GM23248 (cell line): ENCODE measurements at places on chromosomes 2 and 18.
A peak's percentile ranks its signal among the peaks of the same experiment; 100 is the strongest.

DNA sequence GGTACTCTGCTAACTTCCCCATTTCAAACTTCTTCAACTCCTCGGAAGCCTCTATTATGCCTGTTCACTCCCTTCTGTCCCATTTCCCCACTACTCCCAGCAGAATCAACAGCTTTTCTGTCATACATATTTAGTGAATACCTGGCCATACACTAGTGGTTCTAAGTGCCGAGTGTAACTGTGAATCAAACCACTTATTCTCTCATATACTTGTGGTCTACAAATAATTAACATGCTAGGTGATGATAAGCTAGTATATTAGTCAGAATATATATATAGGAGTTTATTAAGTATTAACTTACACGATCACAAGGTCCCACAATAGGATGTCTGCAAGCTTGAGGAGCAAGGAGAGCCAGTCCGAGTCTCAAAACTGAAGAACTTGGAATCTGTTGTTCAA, 150.7 kb downstream of the CCDC102B start:
- DNase-seq = no peak

DNA sequence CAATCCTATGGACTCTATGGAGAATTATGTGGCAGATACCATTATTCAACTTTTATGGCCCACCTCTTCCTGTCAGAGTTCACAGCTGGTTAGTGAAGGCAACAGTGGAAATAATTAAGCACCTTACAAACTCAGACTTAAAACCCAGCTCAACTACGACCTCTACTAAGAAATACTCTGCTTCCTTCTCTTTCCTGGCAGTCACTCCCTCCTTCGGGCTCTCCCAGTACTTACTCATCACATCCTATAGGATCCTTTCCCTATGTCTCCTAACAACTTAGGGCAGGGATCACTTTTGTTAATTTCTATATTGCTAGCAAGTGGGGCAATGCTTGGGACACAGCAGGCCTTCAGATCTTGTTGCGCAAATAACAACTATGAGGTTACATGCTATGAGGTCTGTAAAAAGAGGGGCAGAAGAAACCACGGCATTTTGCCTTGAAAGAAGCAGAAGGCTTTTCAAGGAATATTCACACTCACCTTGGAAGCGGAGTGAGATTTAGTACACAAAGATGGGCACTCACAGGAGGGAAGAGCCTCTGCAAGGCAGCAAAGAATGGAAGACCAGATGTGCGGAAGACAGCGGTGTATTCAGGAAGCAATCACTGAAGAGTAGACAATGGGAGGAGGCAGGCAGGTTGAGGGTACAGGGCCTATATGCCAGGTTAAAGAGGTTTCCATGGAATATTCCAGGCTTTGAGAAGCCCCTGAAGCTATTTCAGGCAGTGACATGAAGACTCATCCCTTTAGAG, 2.1 kb downstream of the STK39 start:
- peak; percentile 4 for DNase-seq

- peak; percentile 76 for DNase-seq
These were observed 7.3 kb downstream of the ALPP start for GRCh38 chr2:232385660-232386489.

DNA sequence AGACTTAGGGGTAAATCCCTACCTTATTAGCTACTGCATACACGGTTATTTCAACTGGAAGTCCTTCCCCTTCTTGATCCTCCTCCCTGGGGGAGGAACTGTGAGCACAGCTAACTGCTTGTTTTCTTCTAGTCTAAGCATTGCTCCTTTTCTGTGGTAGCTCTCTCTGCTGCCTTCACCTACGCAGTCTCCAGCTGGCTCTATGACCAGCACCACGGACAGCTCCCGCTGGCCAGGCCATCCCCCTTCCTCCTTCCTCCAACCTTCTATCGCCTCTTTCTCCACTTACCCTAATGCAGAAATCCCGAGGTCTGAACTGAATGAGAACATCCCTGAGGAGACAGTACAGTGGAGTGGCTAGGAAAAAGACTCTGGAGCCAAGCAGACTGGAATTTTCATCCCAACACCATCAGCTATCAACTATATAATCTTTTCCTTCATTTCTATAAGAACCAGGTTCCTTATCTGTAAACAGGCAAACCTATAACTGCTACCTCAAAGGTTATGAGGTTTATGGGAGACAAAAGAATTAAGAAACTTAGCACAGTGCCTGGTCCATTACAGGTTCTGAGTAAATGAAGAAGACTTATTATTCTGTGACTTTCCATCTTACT, 4.7 kb upstream of the CFAP65 start:
- peak; percentile 55 for DNase-seq

GRCh38 chr2:69291721-69292120, 95.3 kb downstream of the GFPT1 start:
- DNase-seq = no peak

- DNase-seq = no peak
These were observed 718.8 kb downstream of the DPP10 start for GRCh38 chr2:115161081-115161770.

- DNase-seq = peak; percentile 42
These were observed 33.7 kb downstream of the ABI2 start for GRCh38 chr2:203361922-203362321.

- DNase-seq = no peak
These were observed 34.0 kb downstream of the KANSL3 start for GRCh38 chr2:96604104-96604503.

DNA sequence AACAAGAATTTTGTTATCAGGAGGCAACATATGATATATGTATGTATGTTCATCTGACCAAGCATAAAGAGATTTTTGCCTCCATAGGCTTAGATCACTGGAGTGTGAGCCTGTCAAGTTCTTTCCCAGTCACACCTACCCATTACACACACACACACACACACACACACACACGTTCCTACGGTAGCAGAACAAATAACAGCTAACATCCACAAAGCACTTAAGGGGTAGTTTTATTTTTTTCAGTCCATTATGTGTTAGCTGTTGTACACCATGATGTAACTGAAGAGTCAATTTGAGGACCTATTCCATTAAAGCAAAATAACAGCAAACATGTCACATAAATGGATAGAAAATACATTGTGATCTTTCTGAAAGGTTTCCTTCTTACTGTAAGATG, 39.5 kb downstream of the UGP2 start:
- no peak for DNase-seq

DNA sequence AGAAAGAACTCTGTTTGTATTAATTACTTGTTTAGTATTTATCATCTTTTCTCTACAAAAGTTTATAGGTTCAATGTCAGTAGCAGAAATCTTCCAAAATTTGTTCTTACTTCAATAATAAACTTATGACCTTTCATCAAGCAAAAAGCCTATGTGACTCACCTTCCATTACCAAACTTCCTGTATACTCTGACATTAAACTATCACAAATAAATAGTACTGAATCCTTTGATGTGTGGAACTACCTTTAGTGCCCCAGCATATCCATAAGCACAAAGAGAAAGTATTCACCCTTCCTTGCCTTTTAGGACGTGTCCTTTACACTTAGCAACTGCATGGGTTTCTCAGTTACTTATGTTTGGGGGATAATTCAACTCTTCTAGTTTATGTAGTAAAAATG, 166.0 kb downstream of the EHBP1 start:
- peak; percentile 10 for DNase-seq

DNA sequence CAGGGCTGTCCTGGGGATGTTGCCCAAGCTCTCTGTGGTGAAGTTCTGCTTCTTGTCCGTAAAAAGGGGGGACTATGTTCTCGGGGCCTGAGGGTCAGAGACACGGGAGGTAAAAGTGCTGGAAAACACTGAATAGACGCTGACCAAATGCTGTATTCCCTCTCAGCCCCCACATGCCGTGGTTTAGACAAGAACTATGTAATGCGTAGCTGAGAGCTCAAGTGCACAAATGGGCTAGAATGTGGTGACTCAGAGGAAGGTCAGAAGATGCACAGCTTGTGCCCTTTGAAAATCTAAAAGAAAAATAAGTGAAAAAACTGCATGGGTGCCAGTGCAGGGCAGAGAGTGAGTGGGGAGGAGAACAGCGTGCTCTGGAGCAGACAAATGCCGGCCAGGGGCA, 80.3 kb upstream of the MAP4K4 start:
- peak; percentile 64 for DNase-seq

- no peak for DNase-seq
These were observed 8.1 kb upstream of the CYP26B1 start for GRCh38 chr2:72155737-72156136.

DNA sequence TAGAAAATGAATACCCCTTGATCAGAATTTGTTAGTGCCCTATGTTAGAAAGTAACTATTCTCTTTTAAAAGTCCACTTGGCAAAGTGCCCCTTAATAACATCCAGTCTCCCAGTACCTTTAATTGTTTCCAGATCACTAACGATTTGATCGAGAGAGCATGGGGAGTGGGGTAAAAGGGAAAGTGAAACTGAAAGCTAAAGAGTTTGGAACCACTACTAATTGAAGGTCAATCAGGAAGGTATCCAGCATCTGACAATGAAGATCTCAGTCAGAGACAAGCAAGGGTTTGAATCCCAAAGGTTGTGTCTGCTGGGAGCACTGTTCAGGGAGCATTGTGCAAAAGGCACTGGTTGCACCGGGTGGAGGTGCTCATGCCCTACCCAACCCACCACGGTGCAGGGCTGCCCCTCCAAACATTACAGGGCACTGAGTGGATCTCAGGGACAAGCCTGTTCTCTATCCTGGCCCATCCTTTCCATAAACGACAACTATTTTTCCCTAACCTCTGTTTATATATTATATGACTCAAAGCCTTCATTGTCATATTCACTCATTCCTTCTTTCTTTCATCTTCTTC, 14.6 kb upstream of the RIT2 start:
- DNase-seq = peak; percentile 33

DNA sequence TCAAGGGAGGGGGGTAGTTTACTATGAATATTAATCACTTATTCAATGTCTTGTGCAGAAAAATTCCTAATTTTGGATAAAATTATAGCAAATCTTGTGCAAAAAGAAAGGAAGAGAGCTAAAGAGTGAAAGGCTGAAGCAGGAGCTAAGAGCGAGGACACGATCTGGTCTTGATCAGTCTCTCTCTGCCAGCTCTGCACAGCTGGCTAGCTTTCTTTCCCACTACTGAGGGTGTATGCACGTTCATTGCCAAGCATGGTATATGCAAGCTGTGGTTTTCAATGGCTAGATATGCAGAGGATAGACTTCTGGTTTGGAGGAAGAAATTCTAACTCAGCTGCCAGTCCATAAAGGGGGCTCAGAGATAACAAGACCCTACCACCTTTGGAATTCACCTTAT, 297.3 kb downstream of the CYRIA start:
- DNase-seq = no peak

- DNase-seq = no peak
These were observed 39.7 kb downstream of the CDCA7 start for GRCh38 chr2:173394091-173394974.

DNA sequence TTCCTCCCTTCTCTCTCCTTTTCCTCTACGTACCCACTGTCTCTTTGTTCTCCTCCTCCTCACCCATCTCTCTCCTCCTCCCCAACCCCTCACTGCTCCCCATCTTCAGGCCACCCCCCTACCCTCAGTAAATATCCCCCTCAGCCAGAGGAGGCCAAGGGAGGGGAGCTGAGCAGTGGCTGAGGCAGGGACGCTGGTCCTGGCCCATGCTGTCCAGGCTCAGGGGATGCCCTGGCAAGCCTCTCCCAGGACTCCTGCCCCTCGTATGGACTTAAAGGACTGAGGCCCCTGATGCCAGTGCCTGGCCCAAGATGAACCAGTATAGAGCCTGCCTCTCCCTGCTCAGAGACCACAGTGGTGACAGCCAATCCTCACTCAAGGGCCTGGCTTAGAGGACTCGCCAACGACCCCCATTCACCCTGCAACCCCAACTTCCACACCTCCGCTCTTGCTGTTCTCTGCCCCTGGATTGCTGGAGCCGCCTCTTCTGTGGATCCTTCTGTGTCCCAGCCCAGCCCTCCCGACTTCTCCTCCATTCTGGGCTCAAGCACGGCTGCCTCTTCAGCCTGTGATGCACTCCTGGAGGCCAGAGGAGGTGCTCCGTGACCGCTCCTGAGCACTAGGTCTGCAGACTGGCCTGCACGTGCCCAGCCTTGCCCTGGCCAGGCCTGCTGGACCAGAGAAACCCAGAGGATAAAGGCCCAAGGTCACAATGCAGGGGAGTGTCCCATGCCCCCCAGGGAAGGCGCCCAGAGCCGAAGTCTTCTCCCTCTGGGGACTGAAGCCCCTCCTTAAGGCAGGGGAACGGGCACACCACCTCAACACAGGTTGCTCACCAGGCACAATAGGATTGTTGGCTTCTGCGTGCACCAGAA, 9.5 kb upstream of the DUSP2 start:
- DNase-seq = no peak

DNA sequence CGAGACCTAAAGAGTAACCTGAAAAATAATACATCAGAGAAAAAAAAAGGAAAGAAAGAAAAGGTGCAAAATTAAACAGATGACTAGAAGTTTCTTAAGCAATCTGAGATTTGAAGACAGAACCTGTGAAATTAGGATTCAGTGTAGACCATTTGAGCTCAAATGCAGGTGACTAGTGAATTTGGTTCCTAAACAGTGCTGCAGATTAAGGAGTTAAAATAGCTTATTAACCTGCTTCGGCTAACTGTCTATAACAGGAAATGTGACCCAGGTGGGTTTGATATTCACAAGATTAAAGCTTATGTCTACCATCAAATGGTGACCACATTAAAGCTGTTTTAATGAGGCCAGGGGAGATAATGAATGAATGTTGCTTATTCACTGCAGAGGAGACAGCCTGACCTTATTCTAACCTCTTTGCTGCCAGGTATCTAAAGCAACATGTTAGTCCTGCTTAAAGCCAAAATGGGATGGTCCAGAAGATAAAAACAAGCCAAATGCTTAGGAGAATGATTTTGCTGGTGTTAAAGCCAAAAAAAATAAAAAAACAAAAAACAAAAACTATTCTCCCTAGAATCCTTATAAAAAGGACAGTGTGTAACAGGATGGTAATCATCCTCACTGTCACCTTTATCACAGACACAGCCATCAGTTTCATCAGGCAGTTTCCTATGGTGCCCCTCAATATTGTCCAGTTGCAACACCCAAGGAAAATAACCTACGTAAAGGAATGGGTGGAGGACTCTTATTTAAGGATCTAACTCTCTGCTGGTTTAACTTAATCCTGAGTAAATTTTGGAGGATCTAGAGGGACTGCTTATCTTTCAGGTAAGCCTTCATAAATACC, 769.0 kb upstream of the ZEB2 start:
- DNase-seq = no peak

DNA sequence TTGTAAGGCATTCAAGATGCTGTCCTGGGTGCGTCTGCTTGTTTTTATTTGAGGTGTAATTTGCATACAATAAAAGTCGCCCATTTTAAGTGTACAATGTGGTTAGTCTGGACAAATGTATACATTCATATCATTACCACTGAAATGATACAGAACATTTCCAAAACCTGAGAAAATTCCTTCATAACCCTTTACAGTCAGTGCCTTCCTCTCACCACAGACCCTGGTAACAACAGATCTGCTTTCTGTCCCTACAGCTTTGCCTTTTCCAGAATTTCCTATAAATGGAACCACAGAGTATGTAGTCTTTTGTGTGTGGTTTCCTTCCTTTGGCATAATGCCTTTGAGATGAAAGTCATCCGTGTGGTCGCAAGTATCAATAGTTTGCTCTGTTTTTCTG, 45.8 kb upstream of the NFU1 start:
- no peak for DNase-seq

DNA sequence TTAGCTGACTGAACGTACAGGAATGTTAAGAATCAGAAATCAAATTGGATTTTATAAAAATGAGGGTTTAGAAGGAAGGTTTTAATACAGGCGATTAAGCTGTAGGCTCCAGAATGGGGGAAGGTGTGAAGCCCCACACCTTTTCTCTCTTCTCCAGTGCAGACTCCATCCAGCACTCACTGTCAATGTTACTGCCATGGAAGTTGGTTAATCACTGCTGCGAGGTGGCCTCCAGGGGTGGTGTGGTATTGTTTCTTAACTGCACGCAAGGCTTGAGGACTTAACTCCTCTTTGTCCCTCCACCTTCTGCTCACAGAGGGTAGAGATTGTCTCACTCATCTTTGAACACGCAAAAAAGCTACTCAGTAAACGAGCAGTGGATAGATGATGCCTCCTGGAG, 26.9 kb upstream of the YWHAQ start:
- DNase-seq = no peak
